ENCODE measurements at places on chromosomes 2 and 18.

GRCh38 chr2:28432362-28432761 is 39.7 kb downstream of the FOSL2 start:
- DNase-seq = no peak

GRCh38 chr2:205609113-205609512 is 73.2 kb upstream of the NRP2 start:
- DNase-seq = no peak

DNA sequence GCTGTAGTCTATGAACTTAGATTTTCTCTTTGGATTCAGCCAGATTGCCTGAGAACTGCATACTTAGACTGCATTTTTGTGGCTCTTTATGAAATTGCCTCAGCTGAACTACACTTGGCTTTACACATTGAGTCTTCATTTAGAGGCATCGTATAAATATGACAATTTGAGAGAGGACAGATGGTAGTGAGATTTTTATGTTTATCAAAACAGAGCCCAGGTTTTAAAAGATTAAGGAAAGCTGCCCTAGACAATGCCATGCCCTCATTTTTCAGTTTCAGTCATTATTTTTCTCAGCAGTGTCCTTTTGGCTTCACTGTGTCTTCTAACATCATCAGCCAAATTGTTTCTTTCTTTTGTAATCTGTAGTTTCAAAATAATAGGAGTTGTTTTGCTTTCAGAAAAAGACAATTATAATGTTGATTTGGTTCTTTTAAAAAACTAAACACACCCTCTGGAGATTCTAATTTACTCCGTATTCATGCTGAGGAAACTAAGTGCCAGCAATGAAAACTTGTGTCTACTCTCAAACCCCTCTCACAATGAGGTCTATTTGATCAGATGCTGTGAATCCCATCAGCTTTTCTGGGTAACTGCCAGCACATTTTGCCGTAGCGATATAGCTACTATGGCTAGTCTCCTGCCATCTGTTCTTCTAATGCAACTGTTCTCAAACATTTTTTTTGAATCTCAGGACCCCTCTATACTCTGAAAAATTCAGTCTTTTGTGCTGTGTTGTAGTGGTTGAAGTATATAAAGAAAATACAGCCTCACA is 46.2 kb downstream of the TWSG1 start:
- DNase-seq = peak; percentile 69

DNA sequence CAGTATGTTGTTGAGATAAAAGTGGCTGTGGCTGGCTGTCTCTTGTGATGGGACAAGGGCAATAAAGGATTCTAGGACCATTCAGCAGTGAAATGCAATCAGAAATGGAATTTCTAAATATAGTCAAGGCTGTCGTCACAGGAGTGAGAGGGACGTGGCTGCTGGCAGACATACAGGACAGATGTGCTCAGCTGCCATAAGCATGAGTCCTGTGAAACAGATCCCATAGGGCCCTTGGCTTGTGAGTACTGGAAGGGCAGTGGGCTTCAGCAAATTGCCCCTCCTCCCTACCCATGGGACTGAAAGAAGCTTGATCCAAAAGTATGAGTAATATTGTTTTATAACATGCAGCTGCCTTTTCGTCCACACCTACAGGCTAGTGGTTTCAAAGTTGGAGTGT is 4.2 kb upstream of the CNNM3 start:
- no peak for DNase-seq

- DNase-seq = peak; percentile 80
These were observed 22.1 kb downstream of the ABHD3 start for GRCh38 chr18:21682371-21683051.

- no peak for DNase-seq
These were observed 188.3 kb downstream of the TWIST2 start for GRCh38 chr2:239035997-239036731.

DNA sequence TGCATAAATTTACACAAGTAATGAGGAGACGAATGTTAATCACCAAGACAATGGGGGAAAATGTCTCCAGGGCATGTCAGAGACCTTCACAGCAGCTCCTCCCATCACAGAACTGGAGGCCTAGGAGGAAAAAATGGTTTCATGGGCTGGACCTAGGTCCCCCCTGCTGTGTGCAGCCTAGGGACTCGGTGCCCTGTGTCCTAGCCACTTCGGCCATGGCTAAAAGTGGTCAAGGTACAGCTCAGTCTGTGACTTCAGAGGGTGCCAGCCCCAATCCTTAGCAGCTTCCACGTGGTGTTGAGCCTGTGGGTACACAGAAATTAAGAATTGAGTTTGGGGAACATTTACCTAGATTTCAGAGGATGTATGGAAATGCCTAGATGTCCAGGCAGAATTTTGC is 152.2 kb upstream of the KCNJ3 start:
- no peak for DNase-seq

DNA sequence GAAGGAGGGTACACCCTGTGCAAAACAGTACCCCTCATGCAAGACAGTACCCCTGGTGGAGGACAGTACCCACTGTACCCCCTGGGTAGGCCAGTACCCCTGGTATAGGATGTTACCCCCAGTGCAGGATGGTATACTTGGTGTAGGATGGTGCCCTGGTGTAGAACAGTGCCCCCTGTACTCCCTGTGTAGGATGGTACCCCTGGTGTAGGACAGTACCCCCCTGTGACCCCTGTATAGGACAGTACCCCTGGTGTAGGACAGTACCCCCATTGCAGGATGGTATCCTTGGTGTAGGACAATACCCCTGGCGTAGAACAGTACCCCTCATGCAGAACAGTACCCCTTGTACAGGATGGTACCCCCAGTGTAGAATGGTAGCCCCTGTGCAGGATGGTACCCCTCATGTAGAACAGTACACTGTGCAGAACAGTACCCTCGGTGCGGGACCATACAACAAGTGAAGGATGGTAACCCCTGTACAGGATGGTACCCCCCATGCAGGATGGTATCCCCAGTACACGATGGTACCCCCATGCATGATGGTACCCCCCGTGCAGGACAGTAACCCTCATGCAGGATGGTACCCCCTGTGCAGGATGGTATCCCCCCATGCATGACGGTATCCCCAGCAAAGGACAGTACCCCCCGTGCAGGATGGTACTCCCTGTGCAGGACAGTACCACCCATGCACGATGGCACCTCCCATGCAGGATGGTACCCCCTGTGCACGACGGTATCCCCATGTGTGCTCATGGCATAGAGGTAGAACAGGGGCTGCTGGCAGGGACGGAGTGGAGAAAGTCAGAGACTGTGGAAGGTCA is 248.0 kb downstream of the DCDC2C start:
- DNase-seq = no peak

GRCh38 chr2:223877721-223878410 is 40.5 kb upstream of the AP1S3 start:
- DNase-seq = no peak

GRCh38 chr2:120428748-120429147 is 82.8 kb downstream of the INHBB start:
- DNase-seq = no peak

- peak; percentile 26 for DNase-seq
These were observed 101.9 kb downstream of the NFATC1 start for GRCh38 chr18:79497638-79498081.

DNA sequence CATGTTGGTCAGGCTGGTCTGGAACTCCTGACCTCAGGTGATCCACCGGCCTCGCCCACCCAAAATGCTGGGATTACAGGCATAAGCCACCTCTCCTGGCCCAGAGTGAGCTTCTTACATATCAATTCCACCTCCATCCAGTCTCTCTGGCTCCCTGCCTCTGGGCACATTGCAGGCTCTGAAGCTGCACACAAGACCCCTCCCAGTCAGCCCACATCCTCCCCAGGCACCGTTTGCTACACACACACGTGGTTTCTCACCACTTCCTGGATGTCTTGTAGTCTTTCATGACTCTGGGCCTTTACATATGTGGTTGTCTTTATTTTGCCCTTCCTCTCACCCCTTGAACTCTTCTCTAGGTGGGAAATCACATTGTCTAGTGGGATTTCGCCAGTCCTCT is 64.0 kb upstream of the CABLES1 start:
- peak; percentile 40 for DNase-seq

GRCh38 chr2:127678531-127678930 is 3.2 kb upstream of the LIMS2 start:
- DNase-seq = no peak

- no peak for DNase-seq
These were observed 81.5 kb downstream of the LDLRAD4 start for GRCh38 chr18:13300029-13300428.

- DNase-seq = no peak
These were observed 240.1 kb downstream of the ACKR3 start for GRCh38 chr2:236809716-236810115.

DNA sequence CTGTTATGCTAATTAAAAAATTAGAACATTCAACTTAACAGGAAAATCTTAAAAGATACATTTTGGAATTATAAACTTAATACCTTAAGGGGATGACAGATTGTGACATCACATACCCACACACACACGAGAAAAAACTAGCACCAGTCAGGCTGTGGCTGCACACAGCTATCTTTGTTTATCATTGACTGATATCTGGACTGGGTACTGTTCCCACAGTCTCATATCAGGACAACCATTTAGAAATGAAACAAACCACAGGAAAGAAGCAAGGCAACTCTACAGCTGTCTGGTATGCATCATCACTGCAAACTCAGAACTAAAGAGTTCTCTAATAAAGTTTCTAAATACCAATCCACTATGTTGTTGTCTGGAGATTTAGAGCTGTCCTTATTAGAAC is 210.9 kb upstream of the SMAD7 start:
- peak; percentile 91 for DNase-seq

DNA sequence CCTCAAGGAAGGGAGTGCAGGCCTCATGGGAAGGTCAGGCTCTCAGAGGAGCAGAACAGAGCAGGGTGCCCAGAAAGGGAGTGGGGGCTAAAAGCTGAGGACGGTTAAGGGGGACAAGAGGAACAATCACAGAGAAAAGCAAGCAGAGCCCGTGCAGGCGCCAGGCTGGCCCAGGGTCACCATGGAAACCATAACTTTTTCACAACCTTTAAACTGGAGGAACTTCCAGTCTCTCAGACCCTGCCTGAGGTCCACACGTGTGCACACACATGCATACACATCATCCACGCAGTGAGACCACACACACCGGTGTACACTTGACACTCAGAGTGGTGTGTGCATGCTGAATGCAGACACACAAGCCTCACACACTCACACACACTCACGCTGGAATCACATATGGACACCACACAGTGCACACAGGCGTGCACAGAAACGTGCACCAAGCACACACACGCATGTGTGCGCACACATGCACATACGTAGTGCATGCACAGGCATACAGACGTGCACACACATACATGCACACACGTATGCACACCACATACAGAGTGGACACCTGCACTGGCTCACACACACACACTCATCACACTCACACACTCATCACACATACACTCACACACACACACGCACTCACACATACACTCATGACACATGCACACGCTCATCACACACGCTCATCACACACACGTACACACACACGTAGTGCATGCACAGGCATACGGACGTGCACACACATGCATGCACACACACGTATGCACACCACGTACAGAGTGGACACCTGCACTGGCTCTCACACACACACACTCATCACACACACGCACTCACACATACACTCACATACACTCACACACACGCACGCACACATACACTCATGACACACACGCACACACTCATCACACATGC is 37.2 kb upstream of the SNED1 start:
- peak; percentile 26 for DNase-seq

GRCh38 chr2:136408795-136409194 is 290.8 kb upstream of the CXCR4 start:
- no peak for DNase-seq

GRCh38 chr2:127818794-127819425 is 7.9 kb upstream of the WDR33 start:
- DNase-seq = no peak

Data from iris pigment epithelial cell (primary cell).